ENCODE measurements at places on chromosomes 7 and 10.
A peak's percentile ranks its signal among the peaks of the same experiment; 100 is the strongest.

DNA sequence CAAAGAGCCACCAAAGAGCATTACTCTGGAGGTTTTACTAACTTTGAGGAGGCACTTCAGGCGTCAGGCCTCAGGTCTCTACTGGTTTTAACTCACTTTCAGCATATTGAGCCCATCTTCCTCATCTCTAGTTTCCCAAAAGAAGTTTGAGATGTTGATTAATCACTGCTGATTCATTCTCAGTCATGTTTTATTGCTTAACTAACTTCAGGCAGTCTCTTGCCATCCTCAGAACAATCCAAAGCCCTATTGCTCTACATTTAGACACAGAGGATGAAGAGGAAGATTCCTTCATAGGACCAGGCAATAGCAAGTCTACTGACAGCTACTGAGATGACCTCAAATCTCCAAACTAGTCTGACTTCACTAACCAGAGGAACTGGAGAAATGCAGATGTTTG is 39.1 kb upstream of the BET1 start:
- no peak overlapping the region for H3K4me3 ChIP-seq
- DNase-seq = peak; percentile 84
- H3K36me3 ChIP-seq = no peaks in the 10 kb centered on the region
- peak overlapping the region; percentile 46 for H3K27ac ChIP-seq
- peaks cover 7% of the 10 kb centered on the region for H3K27me3 ChIP-seq
- H3K4me1 ChIP-seq = peaks cover 17% of the 10 kb centered on the region

- peak overlapping the region; percentile 45 for H3K27ac ChIP-seq
- H3K27me3 ChIP-seq = no peaks in the 10 kb centered on the region
- H3K36me3 ChIP-seq = no peaks in the 10 kb centered on the region
- peak overlapping the region; percentile 75 for H3K4me3 ChIP-seq
Measured at GRCh38 chr7:78018641-78019446, 220.3 kb downstream of the PHTF2 start.

DNA sequence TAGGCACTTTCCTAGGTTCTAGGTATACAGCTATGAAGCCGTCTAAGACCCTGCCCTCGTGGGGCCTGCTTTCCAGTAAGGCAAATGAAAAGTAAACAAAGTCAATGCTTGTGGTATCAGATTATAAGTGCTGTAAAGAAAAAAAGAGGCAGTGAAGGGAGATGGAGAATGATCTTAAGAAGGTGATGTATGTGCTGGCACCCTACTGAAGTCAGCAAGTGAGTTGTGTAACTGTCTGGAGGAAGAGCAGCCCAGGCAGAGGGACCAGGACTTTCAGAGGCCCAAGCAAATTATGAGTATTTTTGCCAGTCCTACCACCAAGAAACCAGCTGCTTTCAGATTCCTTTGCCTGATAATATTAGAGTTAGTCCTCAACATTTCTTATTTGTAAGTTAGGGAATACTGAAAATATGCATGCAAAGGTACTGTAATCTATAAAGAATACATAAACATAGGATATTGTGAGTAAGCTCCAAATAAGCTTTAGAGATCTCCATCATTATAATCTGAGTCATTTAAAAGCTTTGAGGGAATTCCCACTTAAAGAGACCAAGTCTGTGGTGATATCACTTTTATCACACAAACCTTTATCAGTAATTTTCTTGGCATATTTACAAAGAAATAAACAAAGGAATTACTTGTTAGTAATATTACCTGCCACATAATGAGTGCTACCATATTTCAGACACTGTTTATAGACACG is 329.2 kb upstream of the LRGUK start:
- peak; percentile 53 for DNase-seq
- no peak overlapping the region for H3K4me3 ChIP-seq
- H3K36me3 ChIP-seq = no peaks in the 10 kb centered on the region
- H3K27me3 ChIP-seq = no peaks in the 10 kb centered on the region
- peak overlapping the region; percentile 30 for H3K27ac ChIP-seq
- H3K4me1 ChIP-seq = peaks cover 13% of the 10 kb centered on the region

- H3K4me1 ChIP-seq = no peaks in the 10 kb centered on the region
- H3K27me3 ChIP-seq = peaks cover 44% of the 10 kb centered on the region
- no peak overlapping the region for H3K27ac ChIP-seq
- DNase-seq = no peak
Measured at GRCh38 chr10:12432402-12433189, 83.2 kb downstream of the CAMK1D start.

GRCh38 chr7:3168370-3168769 is 124.7 kb upstream of the CARD11 start:
- H3K27ac ChIP-seq = no peak overlapping the region
- DNase-seq = no peak
- H3K4me1 ChIP-seq = no peaks in the 10 kb centered on the region
- H3K27me3 ChIP-seq = no peaks in the 10 kb centered on the region
- no peak overlapping the region for H3K4me3 ChIP-seq

DNA sequence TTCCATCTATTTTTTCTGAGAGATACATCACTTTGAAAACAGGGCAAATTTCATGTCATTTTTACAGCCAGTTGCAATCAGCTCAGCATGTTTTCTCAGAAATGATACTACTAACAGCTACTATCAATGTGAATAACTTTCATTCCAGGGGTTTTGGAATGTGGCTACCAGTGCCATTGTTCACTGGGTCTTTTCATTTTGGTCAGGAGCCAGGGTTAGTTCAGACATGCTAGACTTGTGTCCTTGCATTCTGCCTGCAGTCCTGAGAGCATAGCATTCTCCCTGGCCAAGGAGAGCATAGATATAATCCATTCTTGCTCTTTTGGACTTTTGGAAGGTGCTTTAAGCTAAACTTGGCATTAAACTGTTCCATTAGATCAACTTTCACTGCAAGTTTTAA is 160.9 kb upstream of the NEBL start:
- no peak overlapping the region for H3K4me3 ChIP-seq
- no peaks in the 10 kb centered on the region for H3K36me3 ChIP-seq
- H3K27ac ChIP-seq = no peak overlapping the region

DNA sequence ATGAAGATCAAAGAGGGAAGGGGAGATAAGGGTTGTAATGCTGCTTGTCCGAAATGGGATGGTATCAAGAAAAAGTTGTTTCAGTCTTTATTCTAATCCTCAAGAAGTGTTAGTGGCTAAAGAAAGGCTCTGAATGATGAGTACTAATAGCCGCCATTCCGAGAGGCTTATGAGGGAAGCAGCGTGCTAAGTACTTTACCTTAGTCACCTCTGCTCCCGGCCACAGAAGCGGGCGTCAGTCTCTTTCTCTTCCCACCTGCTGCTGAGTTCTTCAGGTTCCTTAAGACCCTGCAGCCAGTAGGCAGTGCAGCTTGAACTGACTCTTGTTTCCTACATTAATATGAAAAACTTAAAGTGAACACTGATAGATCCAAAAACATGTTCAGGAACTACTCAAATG is 73.1 kb downstream of the EEPD1 start:
- no peaks in the 10 kb centered on the region for H3K36me3 ChIP-seq
- no peaks in the 10 kb centered on the region for H3K27me3 ChIP-seq
- H3K4me3 ChIP-seq = no peak overlapping the region
- no peak overlapping the region for H3K27ac ChIP-seq

GRCh38 chr10:66927971-66928770 is 2.3 kb downstream of the LRRTM3 start:
- peaks cover 31% of the 10 kb centered on the region for H3K27me3 ChIP-seq
- H3K36me3 ChIP-seq = no peaks in the 10 kb centered on the region
- H3K4me1 ChIP-seq = no peaks in the 10 kb centered on the region

- DNase-seq = peak; percentile 79
- no peaks in the 10 kb centered on the region for H3K27me3 ChIP-seq
- H3K36me3 ChIP-seq = no peaks in the 10 kb centered on the region
- H3K4me3 ChIP-seq = no peak overlapping the region
- H3K4me1 ChIP-seq = peaks cover 17% of the 10 kb centered on the region
Measured at GRCh38 chr10:124641282-124642087, 102.7 kb downstream of the FAM53B start.

DNA sequence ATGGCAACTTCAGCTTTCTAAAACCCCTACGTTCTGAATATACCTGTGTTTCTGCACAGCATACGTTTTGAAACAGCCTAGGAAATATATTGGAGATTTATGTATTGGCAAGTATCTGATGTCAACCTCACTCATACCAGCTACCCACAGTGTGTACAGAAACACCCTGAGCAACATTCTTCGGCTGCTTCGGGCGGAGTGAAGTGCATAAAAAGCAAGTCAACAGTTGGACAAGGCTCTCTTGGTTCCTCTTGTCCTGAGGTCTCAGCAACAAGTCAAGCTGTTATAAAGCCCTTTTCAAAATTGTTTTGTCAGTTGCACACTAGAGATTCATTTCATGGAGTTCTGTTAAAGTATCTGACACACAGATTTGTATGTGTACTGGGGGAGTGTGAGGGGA is 40.0 kb upstream of the PAPSS2 start:
- peaks cover 8% of the 10 kb centered on the region for H3K4me1 ChIP-seq
- H3K27ac ChIP-seq = no peak overlapping the region

Data from GM23248 (cell line).